Effector CD4-positive, alpha-beta T cell (primary cell): ENCODE measurements at places on chromosomes 4 and X.

DNA sequence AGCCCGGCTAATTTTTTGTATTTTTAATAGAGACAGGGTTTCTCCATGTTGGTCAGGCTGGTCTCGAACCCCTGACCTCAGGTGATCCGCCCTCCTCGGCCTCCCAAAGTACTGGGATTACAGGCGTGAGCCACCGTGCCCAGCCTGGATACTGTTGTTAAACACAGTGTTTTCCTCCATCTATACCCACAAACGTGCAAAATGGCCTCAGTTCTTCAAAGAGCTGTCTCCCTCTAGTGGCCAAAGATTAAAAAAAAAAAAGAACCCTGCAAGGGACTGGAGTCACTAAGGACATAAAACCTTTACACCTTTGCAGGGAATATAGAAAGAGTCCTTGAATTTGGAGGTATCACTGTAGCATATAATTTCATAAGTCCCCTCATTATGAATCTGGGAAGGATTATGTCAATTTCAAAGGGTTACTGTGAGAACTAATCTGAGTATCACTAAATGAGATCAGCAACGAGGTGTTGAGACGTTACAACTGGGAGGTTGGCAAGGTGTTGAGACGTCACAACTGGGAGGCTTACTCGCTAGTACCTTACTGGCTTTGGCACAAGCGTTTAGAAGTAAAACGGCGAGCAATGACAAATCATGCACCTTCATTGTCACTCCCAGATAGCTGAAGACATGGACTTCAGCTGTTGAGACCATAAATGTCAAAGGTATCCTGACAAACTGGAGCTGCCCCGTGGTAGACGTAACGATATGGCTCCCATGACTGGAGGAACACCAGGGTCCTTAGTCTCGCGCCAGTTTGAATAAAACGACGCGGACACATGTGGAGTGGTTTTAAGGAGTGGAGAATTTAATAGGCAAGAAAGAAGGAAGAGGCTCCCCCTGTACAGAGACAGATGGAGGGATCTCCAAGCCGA is 33.4 kb upstream of the ENPP6 start:
- DNase-seq: no peak

- DNase-seq: no peak
These were observed 5.5 kb upstream of the OPRPN start for GRCh38 chr4:70392057-70392776.

- no peak for DNase-seq
These were observed 25.5 kb downstream of the FAM120C start for GRCh38 chrX:54157561-54157960.

GRCh38 chr4:53541577-53542206 is 49.6 kb downstream of the LNX1 start:
- no peak for DNase-seq

DNA sequence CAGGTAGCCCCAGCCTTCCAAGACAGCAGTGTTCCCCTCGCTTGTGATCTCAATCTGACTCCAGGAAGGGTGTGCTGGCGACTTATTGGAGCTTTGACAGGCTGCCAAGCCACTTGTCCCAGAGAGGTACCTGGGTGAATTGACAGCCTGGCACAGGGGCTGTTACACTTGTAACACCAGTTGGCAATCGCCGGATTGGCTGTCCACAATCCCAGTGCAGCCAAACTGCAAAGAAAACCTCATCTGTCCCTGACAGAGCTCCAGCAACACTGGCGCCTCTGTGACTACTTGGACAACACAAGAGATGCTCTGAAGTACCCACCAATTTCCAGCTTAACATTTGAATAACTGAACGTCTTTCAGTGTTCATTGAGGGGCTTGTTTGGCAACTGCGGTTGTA is 76.8 kb upstream of the PRPS1 start:
- DNase-seq: no peak

- DNase-seq: no peak
These were observed 37.9 kb downstream of the SUPT20HL2 start for GRCh38 chrX:24276015-24276414.

GRCh38 chr4:179751669-179752068 is 2309.4 kb upstream of the AGA start:
- no peak for DNase-seq

DNA sequence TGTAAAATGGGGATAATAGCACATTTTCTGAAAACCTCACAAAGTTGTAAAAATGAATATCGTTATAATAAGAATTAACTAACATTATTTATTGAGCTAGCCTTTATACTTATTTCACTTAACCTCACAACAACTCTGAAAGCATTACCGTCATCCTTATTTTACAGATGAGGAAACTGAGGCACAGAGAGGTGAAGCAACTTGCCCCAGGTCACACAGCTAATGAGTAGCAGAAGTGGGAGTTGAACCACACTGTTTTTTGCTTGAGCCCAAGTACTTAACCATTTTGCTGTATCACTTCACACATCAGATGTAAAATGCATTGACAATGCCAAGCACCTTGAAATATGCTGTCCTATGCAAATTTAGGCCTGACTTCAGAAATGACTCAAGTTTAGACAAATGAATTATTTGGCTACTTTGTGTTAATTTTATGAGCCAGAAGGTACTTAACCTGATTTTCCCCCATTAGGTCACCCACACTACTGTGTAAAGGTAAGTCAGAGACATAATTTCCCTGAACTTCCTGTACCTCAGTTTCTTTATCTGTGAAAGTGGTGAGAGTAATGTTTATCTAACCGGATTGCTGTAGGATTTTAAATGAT is 23.1 kb downstream of the CD40LG start:
- no peak for DNase-seq

GRCh38 chr4:55634417-55635128 is 1.5 kb downstream of the NMU start:
- no peak for DNase-seq
